ENCODE measurements at places on chromosomes 16 and 17.

DNA sequence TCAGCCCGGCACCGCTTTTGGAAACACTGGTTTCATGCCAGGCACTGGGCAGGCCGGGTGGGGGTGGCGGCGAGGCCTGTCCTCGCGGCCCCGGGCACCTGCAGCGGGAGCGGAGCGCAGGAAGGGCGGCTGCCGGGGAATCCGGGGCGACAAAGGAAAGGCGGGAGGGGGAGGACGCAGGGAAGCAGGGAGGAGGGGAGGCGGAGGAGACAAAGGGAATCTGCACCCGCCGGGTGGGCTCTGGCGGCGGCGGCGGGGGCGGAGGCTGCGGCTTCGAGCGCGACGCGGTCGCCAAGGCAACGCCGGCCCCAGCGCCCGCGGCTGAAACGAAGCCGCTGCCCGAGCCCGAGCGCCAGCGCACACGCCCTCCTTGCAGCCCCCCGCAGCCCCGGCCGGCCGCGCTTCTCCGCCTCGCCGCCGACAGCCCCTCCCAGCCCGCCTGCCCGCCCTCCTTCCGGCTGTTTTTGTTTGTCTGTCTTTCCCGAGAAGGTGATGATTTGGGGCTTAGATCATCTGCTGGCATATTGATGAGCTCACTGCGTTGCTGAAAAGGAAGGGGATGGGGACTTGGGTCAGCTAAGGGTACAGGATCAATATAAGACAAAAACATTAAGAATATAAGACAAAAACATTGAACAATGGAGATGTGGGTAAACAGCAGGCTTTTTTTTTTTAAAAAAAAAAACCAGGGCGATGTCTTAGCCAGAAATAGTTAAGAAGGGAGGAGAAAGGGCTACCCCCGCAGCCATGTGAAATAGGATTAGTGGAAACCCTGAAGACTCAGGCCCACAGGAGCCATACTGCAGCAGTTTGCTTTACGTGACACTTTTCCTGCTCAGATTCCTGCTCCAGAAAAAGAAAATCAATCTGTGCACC lies 32.7 kb downstream of the CDK5R1 start:
- DNase-seq, result no peak

GRCh38 chr16:87602001-87602775 lies at the start of gene JPH3:
Gene JPH3, plus strand, starts transcription at chr16:87602508. Its CDS starts 639 bp downstream, at chr16:87603147.
- no peak for DNase-seq

DNA sequence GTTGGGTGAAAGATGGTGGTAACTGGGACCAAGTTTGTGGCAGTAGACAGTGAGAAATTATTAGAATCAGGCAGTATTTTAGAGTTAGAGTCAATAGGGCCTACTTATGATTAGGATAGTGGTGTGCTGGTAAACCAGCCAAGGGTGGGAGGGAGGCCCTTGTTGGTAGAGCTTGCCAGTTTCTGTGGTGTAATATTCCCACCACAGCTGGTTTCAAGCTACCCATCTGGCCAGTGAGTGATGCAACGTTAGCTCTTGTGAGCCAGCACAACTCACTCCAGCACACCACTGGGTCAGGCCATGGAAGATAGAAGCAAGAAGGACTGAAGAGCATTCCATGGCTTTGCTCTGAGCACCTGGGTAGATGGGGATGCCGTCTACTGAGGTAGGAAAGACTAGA lies 34.9 kb downstream of the GNAO1 start:
- DNase-seq, result no peak

DNA sequence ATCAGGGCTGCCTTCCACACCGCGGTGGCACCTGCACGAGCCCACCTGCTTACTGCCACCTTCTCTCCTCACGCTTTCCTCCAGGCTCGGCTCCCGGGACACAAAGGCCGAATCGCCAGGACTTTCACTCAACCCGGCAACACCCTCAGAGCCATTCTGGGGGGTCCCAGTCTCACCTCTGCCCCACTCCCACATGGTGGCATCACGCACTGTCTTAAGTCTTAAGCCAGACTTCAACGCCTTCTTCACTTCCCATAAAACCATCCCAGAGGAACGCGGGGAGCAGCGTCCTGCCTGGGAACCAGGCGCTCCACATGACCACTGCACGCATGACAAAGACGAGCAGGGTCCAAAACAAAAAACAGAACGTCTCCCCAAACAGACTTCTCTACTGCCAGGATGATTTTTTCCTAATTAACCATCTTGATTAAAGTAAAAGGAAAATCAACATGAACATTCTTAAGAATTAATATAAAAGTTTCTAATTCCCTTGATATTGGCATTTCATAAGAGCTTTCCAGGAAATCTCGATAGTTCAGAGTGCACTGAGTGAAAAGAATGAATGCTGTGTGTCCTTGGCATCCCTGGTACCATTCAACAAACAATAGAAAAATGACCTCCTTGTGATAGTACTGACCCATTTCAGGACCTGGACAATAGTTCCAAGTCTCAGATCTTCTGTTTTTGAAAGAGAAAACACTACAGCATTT lies 2.6 kb downstream of the CANT1 start:
- DNase-seq, result no peak

DNA sequence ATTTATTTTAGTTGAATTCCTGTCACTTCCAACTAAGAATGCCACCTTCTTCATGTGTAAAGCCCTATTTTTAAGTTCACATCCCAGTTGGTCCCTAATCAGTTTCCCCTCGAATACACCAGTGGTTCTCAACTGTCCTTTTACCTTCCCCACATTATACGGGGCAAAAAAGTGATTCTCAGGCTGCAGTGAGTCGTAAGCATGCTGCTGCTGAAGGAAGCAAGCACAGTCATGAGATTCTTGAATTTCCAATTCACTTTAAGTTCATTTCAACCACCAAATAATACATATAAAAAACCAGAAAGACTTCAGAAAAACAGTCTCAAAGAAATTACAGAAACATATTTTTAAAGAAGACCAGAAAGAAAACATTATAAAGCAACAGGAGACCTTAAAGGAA lies 47.9 kb downstream of the UBE2G1 start:
- DNase-seq, result no peak

- peak; percentile 17 for DNase-seq
Measured at GRCh38 chr16:54193665-54194333, 92.8 kb downstream of the IRX3 start.

GRCh38 chr16:73253922-73254480 lies 206.1 kb upstream of the ZFHX3 start:
- DNase-seq, result no peak

- DNase-seq, result no peak
Measured at GRCh38 chr17:60421273-60422161, 772 bp upstream of the CHCT1 start.

DNA sequence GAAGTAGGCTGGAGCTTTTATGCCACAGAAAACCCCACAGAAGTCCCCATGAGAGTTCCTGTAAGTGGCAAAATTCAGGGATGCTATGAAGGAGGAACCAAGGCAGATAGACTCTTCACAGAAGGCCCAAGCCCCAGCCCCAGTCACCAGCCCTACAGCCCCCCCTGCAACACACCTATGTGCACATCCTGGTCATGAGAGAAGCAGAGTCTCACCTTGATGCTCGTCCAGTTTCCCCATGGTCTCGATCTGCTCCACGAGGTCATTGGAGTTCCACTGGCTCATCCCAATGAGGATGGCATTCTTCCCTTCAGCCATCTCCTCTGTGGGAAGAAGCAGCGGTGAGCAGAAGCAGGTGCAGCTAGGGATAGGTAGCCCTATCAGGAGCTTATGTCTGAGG lies 31.2 kb downstream of the PITPNM3 start:
- DNase-seq, result no peak

DNA sequence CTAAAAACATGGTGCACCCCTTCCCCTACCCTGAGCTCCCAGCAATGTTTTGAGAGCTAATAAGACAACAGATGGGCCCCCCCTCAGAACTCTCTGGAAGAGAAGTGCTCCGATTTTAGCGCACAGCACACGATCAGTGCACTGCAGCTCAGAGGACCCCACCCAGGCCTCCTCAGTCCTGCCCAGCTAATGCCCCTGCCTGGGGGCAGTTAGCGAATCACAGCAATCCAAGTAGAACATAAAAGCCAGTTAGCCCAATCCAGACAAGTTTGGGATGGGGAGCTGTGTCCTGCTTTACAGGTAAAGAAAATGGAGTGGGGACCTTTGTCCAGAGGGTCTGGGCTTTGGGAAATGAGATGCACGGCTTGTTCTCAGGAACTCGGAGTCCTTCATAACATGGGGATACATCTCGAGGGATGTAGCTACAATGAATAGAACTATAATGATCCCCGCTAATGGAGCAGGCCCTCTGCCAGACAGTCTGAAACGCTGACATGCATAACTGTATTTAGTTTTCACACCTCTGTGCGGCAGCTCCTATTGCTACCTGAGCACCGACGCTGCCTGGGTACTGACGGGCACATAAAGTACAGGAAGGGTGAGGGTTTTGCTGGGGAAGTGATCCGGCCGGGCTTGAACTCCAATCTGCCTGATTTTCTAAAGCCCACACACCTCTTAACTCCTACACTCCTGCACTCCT lies 29.7 kb upstream of the CDC42EP4 start:
- DNase-seq, result no peak

DNA sequence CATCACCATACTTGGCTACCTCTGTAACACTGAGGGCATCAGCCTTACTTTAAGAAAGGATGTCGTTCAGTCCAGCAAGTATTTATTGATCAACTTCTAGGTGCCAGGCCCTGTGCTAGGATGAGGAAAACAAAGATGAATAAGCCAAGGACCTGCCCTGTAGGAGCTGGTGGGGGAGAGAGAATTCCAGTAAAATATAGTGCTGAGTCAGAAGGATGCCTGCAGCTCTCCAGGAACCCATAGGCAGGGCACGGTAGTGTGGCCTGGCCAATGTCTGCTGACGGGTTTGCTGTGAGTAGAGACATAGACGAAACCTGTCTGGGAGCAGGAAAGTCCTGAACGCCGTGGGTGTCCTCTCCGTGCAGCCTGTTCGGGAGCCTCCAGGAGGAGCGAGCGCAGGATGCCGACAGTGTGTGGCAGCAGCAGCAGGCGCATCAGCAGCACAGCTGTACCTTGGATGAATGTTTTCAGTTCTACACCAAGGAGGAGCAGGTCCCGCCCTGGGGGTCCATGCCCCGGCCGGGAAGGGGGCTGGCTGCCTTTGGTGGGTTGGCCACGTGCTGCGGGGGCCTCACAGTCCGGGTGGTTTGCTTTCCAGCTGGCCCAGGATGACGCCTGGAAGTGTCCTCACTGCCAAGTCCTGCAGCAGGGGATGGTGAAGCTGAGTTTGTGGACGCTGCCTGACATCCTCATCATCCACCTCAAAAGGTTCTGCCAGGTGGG lies 55.6 kb downstream of the USP43 start:
- no peak for DNase-seq

GRCh38 chr17:78991906-78992532 lies 12.3 kb upstream of the LGALS3BP start:
- DNase-seq, result no peak

GRCh38 chr17:39225959-39226683 lies 376 bp upstream of the STAC2 start:
- no peak for DNase-seq

DNA sequence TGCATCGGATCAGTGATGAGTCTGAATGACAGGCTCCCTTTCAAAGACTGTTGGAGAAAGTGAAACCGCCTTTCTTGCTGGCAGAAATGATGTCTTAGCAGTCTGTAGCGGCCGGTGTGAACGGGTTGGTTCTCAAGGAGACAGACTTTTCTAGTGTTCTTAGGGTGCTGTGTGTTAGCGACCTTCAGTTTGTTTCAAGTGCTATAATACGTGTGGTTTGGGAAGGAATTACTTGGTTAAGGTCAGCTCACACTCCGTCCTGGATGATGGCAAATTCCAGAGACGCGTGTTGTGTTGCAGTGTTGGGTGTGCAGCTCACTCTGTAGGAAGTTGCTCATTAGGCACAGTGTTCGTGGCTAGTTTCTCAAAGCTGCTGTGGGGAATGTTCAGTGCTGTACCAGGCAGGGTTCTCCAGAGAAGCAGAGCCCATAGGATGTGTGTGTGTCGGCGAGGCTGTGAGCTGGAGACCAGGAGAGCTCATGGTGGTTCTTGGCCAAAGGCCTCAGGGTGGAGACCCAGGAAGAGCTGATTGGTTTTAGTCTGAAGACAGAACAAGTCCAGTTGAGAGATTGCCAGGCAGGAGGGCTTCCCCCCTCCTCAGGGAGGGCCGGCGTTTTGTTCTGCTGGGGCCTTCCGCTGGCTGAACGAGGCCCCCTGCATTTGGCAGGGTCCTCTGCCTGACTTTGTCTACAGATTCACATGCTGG lies 37.6 kb downstream of the ZNF750 start:
- DNase-seq, result no peak

DNA sequence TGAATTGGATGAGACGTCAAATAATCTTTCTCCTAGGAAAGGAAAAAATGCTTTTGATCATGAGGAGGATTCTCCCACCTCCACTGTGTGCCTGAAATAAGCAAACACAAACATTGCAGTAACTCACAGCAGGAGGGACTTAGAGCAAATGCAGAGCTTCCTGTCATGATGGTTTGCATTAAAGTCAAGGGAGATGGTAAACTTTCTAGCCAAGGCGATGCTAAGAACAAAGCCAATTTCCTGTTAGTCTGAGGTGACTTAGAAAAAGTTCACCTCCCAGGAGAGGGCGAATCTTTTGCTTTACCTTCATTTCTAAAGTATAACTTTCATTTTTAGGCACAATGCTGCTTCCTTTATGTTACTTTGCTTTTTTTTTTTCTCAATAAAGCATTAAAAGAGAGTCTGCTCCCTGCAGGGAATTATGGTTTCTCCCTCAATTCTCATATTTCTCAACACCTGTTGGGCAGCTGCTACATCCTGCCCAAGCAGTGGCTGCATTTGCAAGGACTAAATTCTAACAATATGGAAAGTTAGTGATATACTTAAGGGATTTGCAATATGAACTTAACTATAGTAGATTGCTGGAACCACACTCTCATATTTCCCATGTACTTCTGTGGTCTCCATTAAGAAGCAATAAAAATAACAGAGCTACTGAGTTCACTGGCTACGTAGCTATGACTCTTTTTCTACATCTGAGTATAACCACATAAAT lies 175.6 kb downstream of the PCTP start:
- DNase-seq, result no peak

GRCh38 chr16:87744750-87745514 lies 20.9 kb downstream of the KLHDC4 start:
- DNase-seq, result no peak

- no peak for DNase-seq
Measured at GRCh38 chr16:23245268-23245667, 56.8 kb upstream of the SCNN1B start.

- DNase-seq, result no peak
Measured at GRCh38 chr17:75535119-75535537, 9.6 kb downstream of the LLGL2 start.

DNA sequence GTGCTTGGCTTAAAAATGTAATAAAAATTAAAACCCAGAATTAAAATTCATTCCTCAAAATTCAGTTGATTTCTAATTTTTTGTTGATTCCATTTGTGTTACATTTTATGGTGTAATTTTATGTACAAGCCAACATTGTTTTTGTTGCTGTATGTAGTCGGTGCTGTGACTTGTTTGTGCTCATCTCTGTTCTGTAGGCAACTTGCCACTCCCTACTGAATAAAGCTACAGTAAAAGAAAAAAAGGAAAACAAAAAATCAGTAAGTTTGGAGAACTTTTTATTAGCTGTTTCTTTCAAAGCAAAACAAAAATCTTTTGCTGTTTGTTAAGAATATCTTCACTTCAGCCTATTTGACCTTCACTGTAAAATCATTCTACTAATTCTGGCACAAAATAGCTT lies 44.3 kb downstream of the OMG start:
- no peak for DNase-seq

- DNase-seq, result no peak
Measured at GRCh38 chr17:77526259-77526711, 385.5 kb downstream of the SEC14L1 start.

All from GM04503 (cell line).